ENCODE measurements at places on chromosomes 3 and 15.

DNA sequence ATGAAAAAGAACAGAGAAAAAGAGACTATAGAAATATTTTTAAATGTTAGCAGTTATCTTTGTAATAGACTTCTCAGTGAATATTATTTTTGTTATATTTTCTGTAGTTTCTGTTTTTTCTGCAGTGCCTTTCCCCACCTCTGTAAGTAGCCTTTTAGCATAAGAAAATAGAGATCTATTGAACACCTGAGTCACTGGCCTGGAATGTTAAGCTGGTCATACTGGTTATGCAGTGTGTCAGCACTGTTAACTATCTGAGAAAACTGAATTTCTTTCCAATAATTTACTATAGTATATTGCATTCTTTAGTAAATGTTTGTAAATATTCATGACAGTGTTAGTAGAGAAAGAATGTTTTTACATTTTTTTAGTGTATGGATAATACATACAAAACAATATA lies 79.8 kb downstream of the NECTIN3 start:
- DNase-seq, result no peak

DNA sequence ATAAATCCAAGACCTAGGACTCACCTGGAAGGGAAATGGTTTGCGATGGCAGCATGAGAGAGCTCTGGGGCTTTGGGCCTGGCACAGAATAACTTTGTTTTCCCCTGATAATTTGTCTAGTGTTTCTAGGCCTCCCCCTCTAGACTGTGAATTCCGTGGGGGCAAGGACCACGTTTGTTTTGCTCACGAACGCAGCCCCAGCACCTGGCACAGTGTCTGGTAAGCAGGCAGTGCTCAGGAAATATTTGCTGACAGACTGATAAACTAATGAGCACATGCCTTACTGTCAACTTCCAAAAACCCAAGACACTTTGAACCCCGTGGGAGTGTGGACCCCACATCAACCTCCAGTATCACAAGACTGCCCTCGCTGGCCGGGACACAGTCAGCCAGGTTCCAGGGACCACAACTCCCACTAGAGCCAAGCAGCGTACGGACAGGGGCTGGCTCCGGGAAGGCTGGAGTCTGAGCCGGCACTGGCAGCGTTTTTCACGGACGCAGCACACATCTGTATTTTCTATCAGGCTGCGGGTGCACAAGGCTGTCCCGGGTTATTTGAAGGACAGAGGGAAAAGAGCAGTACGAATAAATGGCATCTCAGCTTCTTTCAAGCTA lies 146.5 kb downstream of the XXYLT1 start:
- DNase-seq, result no peak

DNA sequence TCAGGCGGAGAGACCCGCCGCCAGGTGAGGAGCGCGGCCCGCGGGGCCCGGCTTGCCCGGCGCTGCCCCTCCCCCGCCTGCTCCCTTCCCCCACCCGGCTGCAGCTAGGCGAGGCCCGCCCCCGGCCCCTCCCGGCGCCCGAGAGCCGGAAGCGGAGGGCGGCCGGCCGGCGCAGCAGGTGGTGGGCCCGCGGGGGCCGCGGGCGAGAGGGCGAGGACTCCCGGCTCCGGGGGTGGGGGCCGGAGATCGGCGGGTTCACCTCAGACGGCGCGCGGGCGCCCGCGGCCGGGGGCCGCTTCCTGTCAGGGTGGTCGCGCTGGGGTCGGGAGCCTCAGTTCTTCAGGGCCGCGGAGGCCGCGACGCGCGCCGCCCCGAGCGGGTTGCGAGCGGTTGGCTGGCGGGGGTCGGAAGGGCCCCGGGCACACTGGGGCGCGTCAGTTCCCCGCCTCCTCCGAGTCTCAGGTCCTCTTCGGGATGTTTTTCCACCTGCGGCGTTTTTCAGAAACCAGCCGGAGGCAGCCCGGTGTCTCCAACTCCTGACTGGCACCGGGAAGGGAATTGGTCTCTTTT lies 395 bp downstream of the ZFAND6 start:
- peak; percentile 47 for DNase-seq

GRCh38 chr3:63988943-63989342 lies 34.4 kb downstream of the PSMD6 start:
- DNase-seq, result no peak

- no peak for DNase-seq
Observed at GRCh38 chr3:68706536-68706935, 225.8 kb downstream of the TAFA4 start.

DNA sequence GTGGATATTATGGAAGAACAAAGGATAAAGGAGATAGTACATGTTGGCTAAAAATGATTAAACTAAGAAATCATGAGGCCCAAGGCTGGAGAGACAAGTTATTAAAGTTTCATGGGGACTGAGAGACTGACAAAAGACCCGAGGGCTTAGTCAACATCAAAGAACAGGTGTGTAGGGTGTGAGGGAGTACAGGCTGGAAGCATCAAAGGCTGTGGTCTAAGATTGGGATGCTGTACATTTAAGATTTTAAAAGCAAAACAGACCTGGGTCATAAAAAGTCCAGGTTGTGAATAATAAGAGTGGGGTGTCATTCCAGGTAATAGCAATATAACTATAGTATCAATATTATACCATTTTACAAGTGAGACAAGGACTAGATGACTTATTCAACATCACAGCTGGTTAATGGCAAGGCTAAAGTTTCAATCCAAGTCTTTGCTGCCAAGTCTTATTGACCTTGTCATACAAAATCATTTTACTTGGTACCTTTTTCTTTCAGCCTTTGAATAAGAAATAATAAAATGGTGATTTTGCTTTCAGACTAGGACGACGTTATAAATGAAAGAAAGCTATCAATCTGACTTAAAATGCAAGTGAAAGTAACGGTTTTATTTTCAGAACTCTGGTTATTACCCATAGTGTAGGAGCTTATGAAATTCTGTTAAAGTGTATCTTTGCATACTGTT lies 211.6 kb downstream of the TNIK start:
- no peak for DNase-seq

- DNase-seq, result no peak
Observed at GRCh38 chr3:172201870-172202236, 162.5 kb downstream of the FNDC3B start.

DNA sequence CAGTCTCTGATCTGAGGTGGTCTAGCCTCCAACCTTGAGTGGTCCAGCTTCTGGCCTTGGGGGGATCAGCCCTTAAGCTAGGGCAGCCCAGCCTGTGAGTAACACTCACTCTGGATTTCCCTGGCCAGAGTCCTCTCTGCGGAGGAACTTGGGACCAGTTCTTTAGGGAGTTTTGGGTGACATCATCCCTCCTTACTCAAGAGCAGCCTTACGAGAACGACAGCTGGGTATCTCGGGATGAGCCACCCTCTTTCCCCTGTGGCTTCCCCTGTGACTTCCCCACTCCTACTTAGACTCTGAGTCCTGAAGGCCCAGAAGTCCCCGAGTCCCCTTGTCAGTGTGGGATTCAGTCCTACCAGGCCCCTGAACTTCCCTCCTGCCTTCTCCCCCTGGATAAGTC lies 10.2 kb upstream of the PLXND1 start:
- DNase-seq, result no peak

GRCh38 chr3:126538966-126539365 lies 15.0 kb downstream of the CHST13 start:
- DNase-seq, result no peak

DNA sequence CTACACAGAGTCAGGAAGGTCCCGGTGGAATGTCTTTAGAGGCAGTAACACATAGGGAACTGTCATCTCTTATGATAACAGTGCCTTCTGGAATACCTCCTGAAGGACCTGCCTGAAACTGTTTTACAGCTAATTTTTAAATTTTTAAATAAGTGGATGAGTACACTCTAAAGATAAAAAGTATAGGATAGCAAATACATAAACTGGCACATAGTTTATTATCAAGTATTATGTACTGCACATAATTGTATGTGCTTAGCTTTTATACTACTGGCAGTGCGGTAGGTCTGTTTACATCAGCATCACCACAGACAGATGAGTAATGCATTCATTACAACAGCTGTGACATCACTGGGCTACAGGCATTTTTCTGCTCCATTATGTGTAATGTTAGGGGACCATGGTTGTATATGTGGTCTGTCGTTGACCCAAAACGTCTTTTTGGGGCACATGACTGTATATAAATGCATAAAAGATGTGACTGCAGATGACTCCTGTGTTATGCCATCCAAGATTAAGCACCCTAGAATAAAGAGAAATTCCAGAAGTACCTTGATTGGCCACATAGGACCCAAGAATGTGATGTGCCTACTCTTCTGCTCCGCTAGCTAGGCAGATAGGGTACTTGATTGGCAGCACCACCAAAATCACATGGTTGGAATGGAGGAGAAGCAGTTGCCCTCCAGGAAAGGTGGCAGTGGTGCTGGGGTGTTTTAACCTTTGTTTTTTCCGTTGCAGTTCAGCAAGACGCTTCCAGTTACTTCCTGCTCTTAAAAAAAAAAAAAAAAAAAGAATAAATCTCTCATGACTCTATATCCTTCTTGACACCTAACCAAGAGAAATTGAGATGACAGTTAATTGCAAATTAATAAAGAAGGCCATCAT lies 3.3 kb downstream of the VPS8 start:
- DNase-seq, result no peak

DNA sequence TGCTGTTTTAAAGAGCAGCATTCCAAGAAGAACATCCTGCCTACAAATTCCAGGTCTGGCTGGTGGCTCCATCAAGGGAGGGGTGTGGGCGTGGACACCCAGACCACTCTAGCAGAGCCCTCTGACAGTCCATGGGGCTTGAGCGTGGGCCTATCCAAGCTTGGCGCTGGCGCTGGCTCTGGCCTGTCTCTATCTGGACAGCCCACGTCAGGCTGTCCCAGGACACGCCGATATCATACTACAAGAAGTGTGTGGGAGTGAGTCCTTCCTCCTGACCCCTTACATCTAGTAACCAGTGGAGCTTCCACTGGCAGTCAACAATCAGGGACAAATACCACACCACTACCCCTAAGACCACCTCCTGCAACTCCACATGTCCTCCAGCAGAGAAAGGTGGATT lies 17.1 kb upstream of the DUSP7 start:
- DNase-seq, result no peak

DNA sequence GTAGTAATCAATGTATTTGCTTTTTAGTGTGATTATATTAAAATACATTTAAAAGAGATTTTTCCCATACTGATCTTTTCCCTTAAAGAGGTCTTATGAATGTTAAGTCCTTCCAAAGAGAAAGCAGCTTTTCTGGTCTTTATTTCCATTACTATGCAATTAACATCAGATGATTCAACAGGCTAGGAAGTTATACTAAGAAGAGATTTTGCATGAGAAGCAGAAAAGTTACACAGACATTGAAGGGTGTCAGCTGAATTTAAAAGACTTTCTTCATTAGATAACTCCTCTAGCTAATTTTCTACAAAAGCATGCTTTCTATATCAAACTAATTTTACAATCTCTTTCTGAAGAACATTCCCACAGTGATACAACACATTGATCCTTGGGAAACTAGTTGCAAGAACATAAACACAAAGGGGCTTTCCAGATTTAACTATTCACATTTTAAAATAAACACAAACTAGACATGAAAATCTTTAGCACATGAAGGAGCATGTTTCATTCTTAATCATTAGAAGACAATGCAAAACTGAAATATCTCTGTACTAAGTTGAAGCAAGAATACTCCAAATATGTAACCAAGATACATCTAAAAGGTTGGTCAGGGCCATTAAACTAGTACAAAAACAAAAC lies 965.8 kb downstream of the ROBO1 start:
- no peak for DNase-seq

GRCh38 chr3:79672075-79672474 lies 95.7 kb downstream of the ROBO1 start:
- DNase-seq, result no peak

GRCh38 chr3:108159865-108160264 lies 62.4 kb downstream of the IFT57 start:
- no peak for DNase-seq

DNA sequence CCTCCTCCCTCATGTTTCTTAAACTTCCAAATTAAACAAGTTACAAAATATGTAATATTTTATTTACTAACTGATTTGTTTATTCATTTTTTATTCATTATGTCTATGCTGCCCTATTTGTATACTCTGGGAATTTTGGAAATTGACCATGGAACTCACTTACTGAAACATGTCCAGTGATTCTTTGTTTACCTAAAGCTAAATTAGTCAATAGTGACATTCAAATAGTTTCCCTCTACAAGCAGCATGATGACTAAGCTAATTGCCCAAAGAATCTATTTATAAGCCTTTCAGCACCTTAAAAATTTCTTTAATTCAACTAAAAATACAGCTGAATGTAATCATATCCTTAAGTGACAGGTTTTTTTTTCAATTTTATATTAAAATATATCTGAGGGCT lies 437.7 kb downstream of the SI start:
- no peak for DNase-seq

GRCh38 chr3:126939733-126940132 lies 43.2 kb upstream of the PLXNA1 start:
- DNase-seq, result no peak

- no peak for DNase-seq
Observed at GRCh38 chr15:49155834-49156627, 632 bp upstream of the COPS2 start.

GRCh38 chr3:49133226-49133951 lies 539 bp upstream of the LAMB2 start:
- no peak for DNase-seq

GRCh38 chr3:61073566-61074165 lies 177.6 kb downstream of the FHIT start:
- DNase-seq, result no peak

DNA sequence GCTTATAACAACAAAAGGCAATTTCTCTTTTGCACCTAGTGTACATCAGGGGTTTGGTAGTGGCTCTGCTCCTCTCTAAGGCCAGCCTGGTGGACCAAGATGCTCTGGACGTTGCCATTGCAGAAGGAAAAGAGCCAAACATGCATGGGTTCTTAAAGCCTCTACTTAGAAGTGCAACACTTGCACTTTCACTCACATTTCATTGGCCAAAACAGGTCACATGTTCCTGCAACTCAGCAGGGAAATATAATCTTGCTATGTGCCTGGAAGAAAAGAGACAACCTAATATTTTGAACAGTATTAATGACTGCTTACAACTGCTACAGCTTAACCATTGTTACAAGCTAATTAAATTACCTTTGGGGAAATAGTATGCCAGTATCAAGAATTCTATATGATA lies 182.9 kb downstream of the IL5RA start:
- no peak for DNase-seq

All from effector CD8-positive, alpha-beta T cell (primary cell).